ENCODE measurements at places on chromosomes 6 and 20.

GRCh38 chr6:108966855-108967755 lies 118.9 kb downstream of the ARMC2 start:
- no peak for DNase-seq

DNA sequence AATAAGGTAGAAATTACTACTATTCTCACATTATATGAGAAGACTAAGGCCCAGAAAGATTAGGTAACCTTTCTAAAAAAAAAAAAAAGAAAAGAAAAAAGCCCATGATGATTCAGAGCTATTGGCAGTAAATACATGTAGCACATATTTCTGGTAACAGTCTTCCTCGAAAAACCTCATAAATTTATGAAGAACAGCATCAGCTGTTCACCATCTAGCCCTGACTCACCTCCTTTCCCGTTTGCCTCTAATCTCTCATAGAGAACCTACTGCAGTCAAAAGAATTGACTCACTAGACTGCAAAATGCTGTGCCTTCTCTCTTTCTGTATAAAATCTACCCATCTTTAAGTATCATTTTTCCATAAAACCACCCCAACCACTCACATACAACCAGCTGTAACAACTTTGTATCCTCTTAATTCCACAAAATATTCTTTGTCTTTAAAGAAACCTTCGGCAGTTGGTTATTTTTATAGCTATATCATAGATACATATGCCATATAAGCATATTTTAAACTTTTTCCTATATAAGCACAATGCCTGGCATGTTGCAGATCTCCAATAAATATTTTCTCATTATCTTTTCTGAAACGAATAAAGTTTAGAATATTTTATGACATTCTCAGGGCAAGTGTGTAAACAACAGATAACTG lies 152.7 kb upstream of the ENPP5 start:
- no peak for DNase-seq

DNA sequence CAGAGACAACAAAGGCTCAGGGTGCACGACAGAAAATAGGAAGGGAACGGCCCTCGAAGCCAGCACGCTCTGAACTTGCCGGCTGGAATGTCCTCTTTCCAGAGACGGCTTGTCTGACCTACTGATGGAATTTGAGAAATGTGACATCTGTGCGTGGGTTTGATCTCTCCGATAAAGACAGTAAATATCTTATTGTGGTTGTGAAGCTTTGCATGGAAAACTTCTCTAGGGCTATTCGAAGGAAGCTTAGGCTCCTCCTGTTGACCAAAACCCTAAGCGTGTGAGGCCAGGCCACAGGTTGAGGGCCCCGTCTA lies 247.3 kb downstream of the ZNF217 start:
- no peak for DNase-seq

GRCh38 chr6:44809258-44809657 lies 421.8 kb downstream of the CDC5L start:
- DNase-seq, result no peak

DNA sequence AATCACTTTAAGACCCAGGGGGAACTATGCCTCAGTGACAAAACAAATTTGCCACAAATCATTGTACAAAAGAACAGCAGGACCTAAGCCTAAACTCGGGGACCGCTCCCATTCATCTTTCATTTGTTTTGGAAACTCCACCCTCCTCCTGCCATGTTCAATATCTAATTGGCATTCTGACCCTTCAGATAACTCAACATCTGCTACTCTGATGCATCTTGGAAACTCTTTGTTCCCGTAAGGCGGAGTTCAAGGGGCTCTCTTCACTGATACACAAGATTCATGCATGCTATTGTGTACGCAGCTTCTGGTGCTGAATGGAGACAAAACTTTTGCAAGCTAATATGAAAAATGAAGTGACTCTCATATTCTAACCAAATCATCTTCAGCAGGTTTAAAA lies 187.6 kb downstream of the ZFP64 start:
- DNase-seq, result no peak

GRCh38 chr6:24686946-24687345 lies 20.1 kb downstream of the ACOT13 start:
- no peak for DNase-seq

GRCh38 chr6:112941613-112942012 lies 594.5 kb downstream of the RFPL4B start:
- no peak for DNase-seq

- DNase-seq, result no peak
Measured at GRCh38 chr20:24756292-24757025, 192.6 kb upstream of the CST7 start.

DNA sequence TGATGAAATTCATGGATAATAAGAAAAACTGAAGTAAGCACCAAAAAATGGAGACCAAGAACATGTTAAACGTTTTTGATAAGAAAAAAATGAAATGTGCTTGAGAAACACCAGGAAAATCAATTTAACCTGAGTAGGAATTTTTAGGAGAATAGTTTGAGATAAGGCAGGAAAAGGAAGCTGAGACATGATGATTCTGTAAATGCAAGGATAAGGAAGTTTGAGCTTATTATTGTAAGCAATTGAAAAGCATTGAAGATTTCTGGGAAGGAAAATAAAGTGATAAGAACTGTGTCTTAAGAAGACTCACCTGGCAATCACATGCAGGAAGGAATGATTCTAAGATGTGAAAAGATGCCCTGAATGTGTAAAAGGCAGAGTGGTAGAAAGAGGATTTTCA lies 66.6 kb downstream of the ALDH8A1 start:
- no peak for DNase-seq

DNA sequence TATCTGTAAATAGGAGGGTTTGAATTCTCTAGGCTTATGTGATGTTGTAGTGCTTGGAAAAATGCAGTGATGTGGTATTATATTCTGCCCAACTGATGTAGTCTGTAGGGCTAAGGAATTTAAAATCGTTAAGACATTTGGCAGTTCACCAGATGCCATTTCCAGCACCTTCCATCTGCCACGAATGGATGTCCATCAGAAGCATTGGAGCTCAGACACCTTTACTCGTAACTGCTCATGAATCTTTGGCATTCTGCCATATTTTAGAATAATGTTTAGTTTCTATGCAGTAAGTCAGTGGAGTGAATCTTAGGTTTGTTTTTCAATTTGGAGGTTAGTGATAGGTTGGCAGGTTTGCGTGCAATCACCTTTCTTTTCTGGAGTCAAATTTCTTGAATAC lies 2.4 kb upstream of the SYTL3 start:
- DNase-seq, result no peak

DNA sequence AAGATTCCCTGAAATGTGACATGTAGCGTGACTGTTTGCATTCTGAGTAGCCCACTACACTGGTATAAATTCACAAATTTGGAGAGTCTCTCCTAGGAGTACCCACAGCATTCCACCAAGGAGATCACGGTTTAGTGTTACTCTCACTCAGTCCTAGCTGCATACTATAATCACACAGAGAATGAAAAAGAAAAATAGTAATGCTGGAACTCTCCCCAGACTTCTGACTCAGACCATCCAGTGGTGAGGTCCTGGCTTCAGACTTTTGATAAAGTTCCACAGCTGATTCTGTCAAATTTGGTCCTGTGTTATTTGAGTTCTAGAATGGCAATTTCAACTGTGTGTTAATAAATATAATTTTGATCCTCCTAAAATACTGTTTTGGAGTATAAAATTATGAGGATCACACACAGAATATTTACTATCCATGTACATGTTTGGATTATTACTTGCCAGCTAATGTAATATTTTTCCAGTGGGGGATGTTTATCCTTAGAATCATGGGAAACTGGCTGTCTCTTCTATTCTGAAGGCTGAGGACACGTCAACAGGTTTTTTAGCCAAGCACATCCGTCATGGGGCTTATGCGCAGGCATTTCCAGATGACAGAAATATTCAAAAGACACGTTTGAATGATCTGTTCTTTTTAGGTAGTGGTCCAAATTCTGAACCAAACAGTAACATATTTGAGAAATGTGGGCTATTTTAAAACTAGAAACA lies 5.1 kb upstream of the KIAA0408 start:
- no peak for DNase-seq

DNA sequence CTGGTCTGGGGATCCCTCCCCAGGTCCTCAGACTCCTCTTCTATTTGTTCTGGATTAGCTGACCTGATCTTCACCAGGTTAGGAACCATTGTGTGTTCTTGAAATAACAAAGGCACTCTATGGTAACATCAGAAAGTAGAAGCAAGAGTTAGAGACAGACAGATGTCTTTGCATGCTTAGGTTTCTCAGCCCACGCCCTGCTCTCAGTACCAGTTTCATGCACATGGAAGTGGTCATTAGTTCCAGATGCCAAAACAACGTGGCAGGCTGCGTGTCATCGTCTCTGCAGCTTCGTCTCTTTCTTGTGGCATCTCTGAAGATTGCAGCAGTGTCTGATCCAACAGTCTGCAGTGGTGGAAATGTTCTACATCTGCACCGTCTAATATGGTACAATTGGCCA lies 89.4 kb downstream of the PACRG start:
- DNase-seq, result no peak

DNA sequence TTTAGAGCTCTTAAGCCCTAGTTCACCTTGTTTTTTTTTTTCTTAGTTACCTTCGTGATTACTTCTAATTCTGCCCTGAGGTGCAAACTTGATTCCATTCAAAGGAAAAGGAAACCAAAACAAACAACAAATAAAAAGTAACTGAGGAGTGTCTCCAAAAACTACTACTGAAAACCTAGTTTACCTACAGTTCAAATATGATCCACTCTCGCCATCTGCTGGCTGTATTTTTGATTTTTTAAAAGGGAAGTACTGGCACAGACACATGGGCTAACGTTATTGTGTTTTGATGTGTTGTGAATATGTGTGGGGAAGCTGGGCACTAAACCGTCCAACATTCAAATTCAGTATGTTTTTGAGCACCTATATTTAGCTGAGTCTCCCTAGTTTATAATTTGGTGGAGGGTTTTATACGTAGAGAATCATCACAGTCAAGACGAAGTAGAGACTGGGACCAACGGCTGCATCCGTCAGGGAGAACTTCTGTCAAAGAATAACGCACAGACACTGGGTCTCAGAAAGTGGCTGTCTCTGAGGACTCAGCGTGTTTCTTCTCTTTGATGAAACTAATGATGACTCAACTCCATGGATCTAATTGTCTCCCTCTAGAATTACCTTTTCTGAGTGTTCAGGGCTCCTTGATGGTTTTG lies 373.5 kb upstream of the BTBD3 start:
- peak; percentile 45 for DNase-seq

DNA sequence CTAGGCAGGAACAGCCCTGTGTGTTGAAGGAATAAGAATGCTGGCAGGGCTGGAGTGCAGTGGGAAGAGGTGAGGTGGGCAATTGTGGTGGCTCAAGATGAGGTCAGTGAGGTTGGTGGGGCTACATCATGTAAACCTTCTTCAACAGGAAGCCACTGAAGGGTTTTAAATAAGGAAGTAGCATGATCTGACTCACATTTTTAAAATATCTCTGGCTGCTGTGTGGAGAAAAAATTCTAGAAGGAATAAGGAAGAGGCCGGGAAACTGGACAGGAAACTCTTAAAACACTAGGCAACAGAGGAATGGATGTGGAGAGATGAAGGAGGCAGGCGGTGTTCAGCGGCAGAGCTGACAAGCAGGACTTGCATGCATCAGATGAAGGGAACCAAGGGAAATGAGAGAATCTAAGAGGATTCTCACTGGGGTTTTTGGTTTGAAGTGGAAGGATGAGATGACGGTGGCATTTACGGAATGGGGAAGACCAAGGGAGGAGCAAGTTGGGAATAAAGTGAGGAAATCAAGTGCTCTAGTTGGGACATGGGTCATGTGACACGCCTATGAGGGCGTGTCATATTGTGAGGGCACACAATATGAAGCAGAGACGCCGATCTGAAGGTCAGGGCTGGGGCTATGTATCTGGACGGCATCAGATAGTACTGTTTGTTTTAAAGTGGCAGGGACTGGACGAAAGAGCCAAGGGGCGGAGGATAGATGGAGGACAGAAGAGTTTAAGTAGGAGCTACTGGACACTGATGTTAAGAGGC lies 18.2 kb downstream of the TMEM242 start:
- no peak for DNase-seq

GRCh38 chr6:156109713-156110112 lies 654.1 kb upstream of the NOX3 start:
- no peak for DNase-seq

All from GM10248 (cell line).